ENCODE measurements at places on chromosomes 16 and 17. TPM values are rescaled to one million over a fixed set of nuclear protein-coding genes. Genes with fewer than 3 reads are reported as not detected.

GRCh38 chr16:24999856-25000461 is 15.2 kb downstream of the ARHGAP17 start:
- DNase-seq, result no peak

DNA sequence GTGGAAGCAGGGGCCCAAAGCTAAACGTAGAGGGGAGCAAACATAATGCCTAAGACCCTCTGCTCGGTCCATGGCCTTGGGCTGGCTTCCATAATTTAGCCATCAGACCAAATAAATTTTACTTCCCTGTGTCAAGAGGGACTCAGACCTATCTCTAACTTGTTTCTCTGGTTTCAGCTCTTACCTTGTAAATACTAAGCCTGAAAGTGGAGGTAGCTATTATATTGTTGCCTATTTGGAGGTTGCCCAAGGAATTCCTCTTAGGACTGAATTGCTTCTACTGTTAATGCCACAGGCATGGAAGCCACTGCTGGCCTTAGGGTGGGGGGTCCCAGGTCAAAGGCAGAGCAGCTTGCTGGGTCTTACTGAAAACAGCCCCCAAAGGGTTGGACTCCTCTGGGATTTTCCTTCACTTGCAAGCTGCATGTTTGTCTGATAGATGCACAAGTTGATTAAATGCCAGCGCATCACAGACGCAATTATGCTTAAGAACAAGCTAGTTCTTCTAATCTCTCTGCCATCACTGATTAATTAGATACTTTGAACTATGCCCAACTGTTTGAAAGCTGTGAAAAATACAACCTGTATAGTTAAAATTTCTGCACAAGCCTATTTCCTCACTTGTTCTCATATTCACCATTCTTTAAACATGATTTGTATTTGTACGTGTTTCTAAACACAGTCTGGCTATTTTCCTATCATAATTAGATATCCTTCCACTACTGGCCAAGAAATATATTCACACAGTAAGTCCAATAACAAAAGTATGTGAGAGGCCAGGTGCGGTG is 67.9 kb upstream of the HAS3 start:
- peak; percentile 5 for DNase-seq

Gene QRICH2
- total RNA-seq, result 3.1 TPM

DNA sequence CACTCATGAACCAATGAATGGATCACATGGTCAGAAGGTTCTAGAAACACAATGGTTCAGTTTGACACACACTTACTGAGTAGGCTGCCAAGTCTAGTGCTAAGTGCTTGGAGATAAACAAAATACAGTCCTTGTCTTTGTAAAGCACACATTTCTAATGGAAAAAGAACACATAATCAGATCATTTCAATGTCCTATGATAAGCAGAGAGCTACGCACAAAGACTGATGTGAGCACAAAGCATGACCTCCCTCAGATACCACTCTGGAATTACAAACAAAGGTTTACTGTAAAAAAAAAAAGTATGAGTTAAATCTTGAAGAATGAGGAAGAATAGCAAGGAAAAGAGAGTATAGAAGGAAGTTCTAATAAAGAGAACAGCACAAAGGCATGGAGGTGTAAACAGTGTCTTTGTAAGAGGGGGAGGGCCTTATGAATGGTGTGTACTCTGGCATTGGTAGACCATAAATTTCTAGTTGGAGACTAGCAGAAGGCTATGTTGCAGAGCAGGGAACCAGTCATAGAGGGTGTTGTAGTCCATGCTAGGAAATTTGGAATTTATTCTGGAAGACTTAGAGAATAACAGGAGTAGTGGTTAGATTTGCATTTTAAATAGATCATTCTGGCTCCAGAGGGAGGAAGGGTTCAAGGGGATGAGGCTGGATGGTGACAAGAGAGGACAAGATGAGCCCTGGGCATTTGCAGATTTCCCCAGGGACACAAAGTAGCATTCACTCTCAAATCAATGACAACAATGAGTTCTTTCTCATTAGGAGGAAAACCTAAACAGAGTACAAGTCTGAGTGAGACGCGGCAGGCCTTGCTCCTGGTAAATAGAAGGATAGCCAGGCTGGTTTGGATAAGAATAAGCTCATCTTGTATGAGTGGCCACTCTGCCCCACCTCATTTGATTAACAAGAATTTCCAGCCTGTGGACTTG is 468.0 kb downstream of the TOX3 start:
- no peak for DNase-seq

DNA sequence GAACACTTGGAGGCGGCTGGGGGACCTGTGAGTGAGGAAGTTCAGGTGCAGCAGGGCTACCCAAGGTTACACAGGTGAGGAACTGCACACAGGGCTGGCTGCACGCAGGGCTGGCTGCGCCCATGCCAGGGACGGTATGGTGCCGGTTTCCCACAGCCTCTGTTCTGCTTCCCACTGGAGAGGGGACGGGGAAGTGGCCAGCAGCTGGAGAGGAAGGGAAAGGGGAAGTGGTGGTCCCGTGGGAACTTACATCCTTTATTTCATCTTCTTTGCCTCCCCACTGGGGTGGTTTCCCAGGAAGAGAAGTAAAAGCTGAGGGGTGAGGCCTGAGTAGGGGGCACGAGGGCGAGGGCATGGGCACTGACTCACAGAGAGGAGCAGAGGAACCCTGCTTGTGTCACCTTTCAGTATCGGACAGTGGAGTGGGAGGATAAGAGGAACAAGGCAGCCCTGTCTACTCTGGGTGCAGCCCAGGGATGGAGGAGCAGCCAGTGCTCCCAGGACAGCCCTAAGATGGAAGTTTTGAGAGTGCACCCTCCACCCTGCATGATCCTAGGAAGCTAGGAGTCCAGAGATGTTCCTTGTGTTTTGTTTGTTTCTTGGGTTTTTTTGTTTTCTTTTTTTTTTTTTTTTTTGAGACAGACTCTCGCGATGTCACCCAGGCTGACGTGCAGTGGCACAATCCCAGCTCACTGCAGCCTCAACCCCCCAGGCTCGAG is 25.5 kb upstream of the CDH1 start:
- DNase-seq, result no peak

DNA sequence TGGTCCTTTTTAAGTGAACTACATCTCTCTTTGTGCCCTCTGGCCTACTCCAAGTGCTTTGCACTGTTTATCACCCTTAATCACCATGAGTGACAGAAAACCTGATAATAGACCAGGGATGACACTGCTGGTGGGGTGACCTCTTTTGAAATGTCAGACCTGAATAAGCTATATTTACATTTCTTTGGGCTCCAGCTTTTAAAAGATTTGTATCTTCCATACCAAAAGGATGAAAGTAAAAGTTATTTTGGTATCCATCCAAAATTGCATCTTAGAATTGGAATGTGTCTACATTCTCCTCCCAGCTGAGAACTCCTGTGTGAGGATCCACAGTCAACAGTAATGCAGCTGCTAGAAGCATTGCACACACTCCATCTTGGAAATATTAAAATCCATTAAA is 370.0 kb downstream of the CDH11 start:
- DNase-seq, result no peak

Gene SLC5A10
- not detected for total RNA-seq

Gene CHP2
- 3.7 TPM for total RNA-seq

GRCh38 chr17:10875430-10875851 is 37.6 kb upstream of the PIRT start:
- DNase-seq, result no peak

Gene CBX2
- 2.0 TPM for total RNA-seq

DNA sequence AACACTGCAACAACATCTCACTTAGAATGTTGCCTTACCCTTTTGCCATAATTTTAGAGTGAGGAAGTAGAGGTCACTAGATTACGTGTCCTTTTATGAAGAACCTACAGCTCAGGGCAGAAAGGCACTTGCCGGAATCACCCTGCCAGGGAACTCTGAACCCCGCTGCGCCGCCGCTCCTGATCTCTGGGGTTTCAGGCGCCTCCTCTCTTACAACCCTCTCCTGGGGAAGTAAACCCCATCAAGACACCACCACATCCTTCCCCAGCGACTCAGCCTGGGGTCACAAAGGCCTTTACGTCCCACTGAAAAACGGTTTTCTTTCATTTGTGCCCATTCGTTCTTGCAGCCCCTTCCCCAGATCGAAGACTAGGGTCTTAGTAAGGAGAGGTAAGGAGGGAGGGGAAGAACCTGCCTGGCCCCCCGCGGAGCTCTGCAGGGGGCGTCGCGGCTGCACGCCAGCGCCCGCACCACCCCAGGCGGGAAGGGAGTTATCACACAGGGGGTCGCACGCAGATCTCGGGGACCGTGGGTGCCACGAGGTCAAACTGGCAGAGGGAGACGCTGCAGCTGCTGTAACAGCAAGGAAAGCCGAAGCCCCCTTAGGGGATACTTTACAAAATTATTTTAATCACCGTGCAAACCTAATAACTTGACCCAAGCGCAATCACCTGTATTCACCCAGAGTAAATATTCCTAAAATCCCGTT is 1.0 kb upstream of the HLF start:
- no peak for DNase-seq

- DNase-seq, result no peak
Observed at GRCh38 chr16:62254847-62255246, 218.6 kb upstream of the CDH8 start.

Data from prostate gland (tissue), 2 donors.